ENCODE measurements at places on chromosomes 6 and 20.

DNA sequence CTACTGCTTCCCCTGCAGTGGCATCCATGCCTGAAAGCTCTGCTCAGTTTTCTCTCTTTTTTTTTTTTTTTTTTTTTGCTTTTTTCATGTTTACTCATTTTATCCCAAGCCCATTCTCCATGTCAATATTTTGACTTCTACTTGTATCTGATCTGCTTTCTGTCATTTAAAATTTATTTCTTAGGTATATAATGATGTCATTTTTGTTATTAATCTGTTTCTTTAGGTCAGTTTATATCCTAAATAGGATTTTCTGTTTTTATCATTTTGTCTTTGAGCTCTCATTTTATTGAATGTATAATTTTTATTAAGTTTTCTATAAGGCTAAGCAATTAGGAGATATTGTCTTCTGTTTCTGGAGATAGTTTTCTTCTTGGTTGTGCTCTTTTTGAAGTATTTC lies 138.5 kb upstream of the PMEPA1 start:
- no peak for DNase-seq

GRCh38 chr20:11438412-11438811 lies 479.3 kb upstream of the BTBD3 start:
- no peak for DNase-seq

GRCh38 chr6:151060096-151060765 lies 179.5 kb upstream of the AKAP12 start:
- DNase-seq: no peak

GRCh38 chr6:159964046-159964445 lies 4.8 kb upstream of the IGF2R start:
- no peak for DNase-seq

DNA sequence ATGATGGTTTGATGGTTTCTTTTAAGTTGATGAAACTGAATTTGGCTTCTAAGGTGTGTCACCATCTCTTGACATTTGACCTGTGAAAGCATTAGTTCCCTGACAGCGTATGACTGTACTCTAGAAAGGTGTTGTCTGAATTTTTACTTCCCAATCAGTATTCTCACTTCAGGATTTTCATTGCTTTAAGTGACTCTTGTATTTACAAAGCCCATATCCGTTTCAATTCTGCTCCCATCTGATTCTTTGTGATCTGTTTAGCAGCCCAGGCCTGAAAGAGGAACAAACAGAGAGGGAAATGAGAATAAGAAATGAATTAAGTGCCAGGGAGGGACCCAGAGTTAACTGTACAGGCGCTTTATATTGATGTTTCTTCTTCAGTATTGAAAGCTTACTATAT lies 73.7 kb downstream of the FARS2 start:
- no peak for DNase-seq

GRCh38 chr6:34562861-34563512 lies 6.9 kb upstream of the SPDEF start:
- no peak for DNase-seq

DNA sequence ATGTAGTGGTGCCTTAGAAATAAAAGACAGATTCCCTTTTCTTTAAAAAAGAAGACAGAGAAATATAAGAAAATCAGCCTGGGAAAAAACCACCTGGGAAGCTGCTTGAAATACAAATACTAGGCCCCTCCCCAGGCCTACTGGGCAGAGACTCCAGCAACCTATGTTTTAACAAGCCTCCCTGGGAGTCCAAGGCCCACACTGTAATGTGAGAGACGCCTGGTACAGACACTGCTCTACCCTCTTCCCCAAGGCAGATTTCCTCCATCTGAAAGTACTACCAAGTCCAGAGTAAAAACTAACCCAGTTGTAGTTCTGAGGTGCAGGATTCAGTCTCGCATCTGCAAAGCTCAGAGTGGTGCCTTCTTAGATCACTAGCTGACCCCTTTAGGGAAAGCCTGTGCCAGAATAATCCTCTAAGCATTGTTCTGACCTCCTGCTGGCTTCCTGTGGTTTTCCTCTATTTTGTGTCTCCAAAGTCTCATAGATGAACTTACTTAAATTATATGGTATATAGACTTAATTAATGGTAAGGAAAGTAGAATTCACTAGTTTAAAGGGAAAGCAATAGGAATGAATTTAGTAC lies 270.2 kb upstream of the SLC35B3 start:
- no peak for DNase-seq

DNA sequence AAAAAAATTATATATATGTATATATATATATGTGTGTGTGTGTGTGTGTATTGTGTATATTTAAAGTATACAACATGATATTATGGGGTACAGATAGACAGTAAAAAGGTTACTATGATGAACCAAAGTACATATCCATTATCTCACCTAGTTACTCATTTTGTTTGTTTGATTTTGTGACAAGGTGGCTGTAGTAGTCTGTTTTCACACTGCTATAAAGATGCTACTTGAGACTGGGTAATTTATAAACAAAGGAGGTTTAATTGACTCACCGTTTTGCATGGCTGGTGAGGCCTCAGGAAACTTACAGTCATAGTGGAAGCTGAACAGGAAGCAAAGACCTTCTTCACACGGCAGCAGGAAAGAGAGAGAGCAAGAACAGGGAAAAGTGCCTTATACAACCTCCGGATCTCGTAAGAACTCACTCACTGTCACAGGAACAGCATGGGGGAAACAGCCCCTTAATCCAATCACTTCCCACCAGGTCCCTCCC lies 30.2 kb upstream of the DACT2 start:
- DNase-seq: no peak

DNA sequence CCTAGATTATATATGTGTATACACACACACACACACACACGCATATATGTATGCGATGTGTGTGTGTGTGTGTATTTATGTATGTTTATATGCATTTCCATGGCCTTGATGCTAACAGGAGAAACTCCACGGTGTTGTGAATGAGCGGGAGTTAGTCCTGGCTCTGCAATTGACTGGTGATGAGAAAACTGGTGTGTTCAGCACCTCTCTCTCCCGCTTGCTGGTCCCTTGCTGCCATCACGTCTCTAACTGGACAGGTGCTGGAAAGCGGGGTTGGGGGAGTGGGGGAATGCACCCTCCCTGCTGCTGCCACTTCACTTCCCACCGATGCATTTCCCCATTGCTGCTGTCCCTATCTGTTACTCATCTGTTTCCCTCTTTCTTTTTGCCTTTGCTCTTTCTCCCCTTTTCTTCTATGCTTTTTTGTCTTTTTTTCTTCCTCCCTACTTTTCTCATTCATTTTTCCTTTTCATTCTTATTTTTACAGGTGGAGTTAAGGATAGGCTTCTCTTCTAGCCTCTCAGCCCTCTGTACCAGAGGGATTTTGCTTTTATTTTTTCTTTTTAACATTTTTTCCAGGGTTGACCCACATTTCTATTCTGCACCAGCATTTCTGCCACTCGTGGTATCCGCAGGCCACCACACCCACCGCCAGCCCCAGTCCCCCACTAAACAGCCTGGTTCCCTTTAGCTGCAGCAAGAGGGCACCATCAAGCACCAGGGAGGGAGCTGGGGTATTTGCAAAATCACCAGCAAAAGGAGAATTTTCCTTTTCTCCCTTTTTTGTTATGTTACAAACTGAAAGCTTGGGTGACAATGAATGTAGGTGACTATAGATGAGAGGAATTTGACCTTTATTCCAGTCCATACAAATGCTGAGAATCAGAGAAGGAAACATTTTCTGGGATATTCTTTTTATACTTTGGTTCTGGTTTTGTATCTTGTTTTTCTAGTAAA lies 115.6 kb downstream of the TCP11 start:
- DNase-seq: no peak

- DNase-seq: no peak
Measured at GRCh38 chr6:56933650-56934049, 21.3 kb upstream of the BEND6 start.

GRCh38 chr6:44828780-44829179 lies 441.3 kb downstream of the CDC5L start:
- no peak for DNase-seq

- no peak for DNase-seq
Measured at GRCh38 chr6:112325444-112325843, 21.7 kb upstream of the RFPL4B start.

DNA sequence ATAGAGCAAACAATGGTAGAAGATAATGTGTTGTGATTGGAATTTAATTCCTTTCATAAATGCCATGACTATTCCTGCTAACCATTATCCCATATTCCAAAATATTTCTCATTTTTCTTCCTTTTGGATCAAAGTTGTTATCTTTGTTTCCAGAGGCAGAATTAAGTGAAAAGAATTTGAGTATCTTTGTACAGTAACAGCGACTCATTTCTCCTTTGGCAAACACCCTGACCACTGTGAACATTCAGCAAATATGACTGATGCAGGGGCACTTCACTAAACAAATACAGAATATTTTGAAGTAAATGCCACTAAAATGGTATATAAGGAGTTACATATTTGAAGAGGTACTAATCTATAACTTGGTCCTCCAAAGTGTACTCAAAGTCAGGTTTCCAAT lies 105.0 kb upstream of the LAMP5 start:
- no peak for DNase-seq

DNA sequence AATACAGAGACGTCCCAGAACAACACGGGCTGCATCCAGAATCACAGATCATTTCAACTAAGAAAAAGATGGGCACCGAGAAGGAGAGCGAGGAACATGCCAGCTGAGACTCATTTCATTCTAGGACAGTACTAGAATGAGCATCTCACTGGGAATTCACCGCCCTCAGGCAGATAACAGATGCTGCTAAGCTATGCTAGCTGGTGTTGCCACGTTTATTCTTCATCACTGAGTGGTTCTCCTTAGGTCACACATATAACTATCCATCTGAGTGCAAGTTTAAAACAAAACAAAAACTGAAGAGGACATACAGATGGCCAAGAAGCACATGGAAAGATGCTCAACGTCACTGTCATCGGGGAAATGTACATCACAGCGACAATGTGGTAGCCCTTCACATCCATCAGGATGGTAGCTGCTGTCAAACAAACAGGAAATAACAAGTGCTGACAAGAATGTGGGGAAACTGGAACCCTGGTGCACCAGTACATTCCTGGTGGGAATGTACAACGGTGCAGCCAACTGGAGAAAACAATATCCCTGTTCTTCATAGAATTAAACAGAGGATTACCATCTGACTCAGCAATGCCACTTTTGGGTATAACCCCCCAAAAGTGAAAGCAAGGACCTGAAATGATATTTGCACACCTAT lies 97.6 kb downstream of the SLC22A23 start:
- no peak for DNase-seq

- DNase-seq: peak; percentile 75
Measured at GRCh38 chr6:141326426-141326825, 806.3 kb upstream of the GJE1 start.

DNA sequence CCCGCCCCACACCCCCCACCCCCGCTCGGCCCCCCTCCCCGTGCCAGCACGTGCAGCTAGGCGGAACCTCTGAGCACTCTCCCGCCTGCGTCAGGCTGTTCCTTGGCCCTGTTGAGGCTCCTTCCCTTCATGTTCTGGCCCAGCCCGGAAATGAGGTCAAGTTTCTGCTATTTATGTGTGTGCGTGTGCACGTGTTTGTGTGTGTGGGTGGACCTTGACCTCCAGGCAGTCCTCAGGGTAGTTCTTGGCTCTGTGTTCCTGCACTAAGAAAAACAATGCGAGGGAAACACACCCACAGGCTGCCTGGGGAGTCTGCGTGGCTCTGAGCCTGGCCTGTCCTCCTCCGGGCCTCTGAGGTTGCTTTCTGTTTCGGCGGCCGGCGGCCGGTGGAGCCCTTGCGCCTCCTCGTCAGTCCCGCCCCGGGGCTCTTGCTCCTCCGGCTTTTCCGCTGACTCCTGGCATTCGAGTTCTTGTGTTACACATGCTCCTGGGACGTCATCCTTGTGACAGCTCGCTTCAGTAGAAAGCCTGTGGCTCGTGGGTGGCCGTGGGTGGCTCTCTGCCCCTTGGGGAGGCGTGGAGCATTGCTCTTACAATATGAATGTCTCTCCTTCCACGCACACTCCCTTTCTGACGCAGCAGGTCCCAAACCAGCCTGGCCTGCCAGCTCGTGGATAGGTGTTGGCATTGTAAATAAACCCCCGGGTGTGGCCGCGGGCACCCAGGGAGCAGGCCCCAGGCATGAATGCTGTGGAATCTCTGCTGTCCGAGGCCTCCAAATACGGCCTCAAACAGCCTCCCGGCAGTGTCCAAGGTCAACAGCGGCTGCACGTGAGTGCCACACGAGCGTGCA lies 10.0 kb downstream of the SLCO4A1 start:
- peak; percentile 54 for DNase-seq

DNA sequence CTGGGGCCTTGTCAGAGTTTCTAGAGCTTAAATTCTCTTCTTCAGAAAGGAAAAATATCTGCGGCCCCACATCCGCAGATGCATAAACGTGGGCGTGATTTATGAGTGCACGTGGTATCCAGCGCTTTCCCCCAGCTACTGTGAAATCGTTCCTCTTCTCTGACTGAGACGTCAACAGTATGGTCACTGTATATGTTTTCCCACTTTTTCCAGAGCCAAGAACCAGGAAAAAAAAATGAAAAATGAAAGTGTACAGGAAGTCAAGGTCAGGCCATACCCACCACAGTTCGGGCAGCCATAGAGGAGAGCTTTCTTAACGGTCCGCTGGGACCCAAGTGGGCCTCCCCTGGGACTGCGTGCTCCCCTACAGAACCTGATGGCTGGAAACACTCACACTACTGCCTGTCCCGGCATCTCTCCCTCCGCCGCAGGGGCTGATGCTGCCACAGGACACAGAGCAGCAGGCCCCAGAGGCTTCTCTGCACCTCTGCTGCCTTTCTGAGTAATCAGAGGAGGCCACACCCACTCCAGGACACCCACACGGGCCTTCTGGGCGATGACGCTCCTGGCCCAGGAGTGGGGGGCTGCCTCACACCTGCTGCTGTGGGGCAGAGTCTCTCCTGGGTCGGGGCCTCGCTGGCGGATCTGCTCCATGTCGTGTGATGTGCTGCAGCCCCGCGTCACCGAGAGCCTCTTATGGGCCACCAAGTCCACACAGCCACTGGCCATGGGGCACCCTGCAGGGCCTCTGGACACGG lies 16.4 kb upstream of the STX16 start:
- DNase-seq: peak; percentile 63

DNA sequence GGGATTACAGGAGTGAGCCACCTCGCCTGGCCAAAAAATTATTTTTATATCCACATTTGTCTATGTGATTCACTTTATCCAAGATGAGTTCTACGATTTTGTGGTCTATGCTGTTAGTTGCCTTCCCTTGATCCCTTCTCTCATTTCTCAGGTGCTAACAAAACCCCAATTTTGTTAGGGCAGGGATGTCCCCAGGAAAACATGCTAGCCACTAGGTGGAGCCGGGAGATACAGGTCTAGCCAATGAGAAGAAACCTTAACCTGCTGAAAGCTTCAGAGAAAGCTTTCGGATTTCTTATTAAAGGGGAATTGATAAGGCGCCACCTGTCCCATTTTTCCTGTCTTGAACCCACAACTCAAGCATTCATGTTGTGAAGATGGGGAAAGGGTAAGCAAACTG lies 167.4 kb upstream of the OLIG3 start:
- peak; percentile 31 for DNase-seq

DNA sequence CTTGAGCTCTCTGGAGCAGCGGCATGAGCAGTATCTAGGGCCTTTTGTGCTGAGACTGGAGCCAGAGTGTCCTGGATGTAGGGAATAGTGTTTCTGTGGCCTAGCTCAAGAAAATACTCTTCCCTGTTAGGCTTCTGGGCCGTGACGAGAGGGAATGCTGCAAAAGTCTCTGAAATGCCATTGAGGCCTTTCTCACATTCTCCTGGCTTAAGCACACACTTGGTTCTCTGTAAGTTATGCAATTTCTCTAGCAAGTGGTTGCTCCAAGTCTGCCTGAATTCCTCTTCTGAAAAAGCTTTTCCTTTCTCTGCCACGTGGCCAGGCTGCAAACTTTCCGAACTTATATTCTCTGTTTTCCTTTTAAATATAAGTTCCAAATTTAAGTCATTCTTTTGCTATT lies 744.4 kb downstream of the GRIK2 start:
- no peak for DNase-seq

- DNase-seq: no peak
Measured at GRCh38 chr6:159252955-159253508, 83.8 kb downstream of the FNDC1 start.
